ENCODE measurements at places on chromosomes 11 and 22. TPM values are rescaled to one million over a fixed set of nuclear protein-coding genes. Genes with fewer than 3 reads are reported as not detected.

The VSIG2 gene
- 1.2 TPM for polyA plus RNA-seq

The TREH gene
- not detected for polyA plus RNA-seq

DNA sequence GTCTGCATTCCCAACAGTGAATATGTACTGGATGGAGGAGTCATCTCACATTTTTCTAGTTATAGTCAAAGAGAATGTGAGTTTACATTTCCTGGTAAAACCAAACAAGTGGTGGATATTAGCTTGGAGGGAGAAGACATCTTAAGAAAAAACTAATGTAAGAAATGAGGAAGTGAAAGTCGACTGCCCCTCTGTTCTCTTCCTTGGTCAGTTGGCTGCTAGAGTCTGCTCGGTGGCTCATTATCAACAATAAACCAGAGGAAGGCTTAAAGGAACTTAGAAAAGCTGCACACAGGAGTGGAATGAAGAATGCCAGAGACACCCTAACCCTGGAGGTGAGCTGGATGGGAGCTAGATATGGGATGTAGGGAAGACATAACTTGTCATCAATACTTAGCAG lies 5.8 kb downstream of the SLC22A9 start:
- H3K27me3 ChIP-seq, result peaks cover 5% of the 10 kb centered on the region
- H3K4me3 ChIP-seq, result no peak overlapping the region
- no peak overlapping the region for H3K27ac ChIP-seq
- H3K4me1 ChIP-seq, result no peaks in the 10 kb centered on the region

DNA sequence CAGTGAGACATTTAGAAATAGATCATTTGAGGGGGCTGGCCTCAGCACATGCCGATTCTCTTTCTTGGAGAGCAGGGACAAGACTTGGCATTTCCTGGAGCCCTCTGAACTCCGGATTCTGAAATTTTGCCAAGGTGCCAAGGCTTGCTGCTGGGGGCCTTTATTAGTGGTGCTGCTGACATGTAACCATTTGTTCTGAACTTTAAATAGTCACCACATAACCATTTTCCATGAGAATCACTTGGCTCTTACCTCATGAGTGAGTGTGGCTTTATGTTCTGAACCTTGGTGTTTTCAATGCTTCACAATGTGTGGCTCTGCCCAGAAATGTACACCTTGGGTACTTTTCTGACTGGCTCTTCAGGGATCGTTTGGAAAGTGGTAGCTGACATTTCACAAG lies 33.3 kb downstream of the SYT13 start:
- H3K27me3 ChIP-seq, result peaks cover 8% of the 10 kb centered on the region
- no peak overlapping the region for H3K27ac ChIP-seq
